SW 1271 (cell line): ENCODE measurements at places on chromosomes 2 and 18.
A peak's percentile ranks its signal among the peaks of the same experiment; 100 is the strongest.

DNA sequence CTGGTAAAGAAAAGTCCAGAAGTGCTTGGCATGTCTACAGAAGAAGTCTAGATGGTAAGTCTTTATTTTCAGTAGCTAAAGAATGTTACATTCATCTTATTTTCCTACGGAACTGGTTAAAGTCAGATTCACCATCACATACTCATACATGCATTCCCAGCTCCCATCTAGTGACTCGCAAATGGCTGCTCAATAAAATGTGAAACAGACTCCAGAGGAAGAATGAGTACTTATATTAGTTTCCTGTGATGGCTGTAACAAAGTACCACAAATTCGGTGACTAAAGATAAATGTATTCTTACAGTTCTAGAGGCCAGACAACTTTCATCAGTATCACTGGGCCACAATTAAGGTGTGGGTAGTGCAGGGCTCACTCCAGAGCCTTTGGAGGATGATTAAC is 797.2 kb downstream of the SATB2 start:
- no peak for DNase-seq

- DNase-seq, result no peak
Measured at GRCh38 chr2:216717491-216717901, 22.1 kb upstream of the IGFBP5 start.

DNA sequence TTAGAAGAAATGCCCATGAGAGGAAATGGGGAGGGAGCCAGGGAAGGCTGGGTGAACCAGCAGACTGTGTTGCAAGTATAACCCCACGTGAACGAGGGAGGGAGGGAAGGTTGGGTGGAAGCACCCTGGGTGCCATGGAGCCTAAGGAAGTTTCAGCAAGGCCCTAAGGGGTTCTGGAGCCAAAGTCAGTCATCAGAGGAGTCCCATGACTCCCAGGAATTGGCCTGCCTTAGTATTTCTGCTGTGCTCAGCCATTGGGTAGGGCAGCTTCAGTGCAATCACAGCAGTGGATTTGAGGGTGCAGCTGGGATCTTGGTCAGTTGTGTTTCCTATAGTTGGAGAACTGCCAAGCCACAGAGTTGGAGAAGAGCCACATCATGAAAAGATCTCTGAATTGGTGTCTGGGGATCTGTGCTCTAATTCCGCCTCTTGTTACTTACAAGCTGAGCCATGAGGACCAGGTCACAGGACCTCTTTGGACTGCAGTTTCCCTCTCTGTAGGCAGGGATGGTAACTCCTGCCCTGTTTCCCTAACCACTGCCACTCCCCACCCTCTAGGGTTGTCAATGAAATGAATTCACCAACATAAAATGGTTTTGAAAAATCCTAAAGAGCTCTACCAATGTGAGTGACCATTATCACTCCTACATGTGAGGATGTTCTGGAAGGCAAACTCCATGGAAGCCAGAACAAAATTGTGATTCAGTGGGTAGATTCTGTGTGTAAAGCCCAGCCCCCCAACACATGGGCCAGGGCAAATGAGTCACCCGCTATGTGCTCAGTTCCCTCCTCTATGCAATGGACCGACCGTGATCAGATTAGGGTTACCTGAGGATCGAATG is 108.9 kb downstream of the CLIP4 start:
- DNase-seq, result no peak

DNA sequence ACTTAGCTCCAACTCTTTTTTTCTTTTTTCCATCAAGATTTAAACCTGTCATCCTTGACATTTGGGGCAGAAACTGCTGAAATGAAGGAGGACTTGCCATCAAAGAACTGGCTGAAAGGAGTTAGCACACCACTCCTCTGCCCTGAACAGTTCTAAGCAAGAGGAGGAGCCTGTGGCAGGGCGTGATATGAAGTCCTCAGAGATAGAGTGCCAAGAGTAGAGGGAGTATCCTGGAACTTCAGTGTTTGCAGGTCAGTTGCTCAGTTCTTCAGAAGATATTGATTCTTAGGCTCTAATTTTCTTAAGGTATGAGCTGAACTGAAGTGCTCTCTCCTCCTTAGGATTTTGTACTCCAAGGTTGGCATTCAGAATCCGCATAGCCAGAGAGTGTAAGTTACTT is 15.2 kb downstream of the NABP1 start:
- DNase-seq, result no peak

GRCh38 chr2:36798724-36799123 is 102.2 kb downstream of the VIT start:
- no peak for DNase-seq

DNA sequence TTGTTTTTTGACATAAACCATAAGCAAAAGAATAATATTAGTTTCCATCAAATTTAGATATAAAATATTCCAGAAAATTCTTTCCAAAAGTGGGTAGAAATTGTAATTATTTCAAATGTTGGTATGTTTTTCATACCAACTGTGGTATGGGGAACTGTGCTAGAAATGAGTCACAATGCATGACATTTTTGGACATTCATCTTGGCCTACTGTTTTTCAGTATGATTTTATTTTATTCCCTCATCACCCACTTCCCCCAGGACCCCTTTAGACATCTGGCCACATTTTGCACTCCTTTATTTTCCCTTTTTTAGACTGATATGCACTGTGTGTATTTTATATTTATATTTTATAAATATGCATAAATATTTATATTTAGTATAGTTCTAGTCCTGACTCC is 97.1 kb downstream of the DPP4 start:
- DNase-seq, result no peak

- no peak for DNase-seq
Measured at GRCh38 chr2:239093542-239093941, 245.7 kb downstream of the TWIST2 start.

- no peak for DNase-seq
Measured at GRCh38 chr2:45892425-45892745, 240.9 kb downstream of the PRKCE start.

DNA sequence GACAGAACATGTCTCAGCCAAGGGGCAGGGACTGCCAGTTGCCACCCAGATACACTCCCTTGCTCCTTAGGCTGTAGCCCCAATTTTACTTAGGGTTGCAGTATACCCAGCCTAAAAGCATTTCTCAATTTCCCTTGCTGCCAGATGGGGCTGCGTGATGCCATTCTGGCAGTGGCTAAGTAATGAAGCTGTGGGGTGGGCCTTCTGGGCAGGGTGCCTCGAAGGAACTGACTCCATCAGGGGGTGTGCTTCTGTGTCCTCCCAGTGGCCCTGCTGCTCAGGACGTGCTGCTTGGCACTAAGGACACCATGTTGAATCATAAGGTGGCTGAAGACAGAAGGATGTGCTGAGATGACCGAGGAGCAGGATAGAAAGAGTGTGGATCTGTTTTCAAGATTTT is 74.2 kb downstream of the VWA3B start:
- no peak for DNase-seq

GRCh38 chr2:120902592-120902991 is 166.9 kb downstream of the GLI2 start:
- no peak for DNase-seq

DNA sequence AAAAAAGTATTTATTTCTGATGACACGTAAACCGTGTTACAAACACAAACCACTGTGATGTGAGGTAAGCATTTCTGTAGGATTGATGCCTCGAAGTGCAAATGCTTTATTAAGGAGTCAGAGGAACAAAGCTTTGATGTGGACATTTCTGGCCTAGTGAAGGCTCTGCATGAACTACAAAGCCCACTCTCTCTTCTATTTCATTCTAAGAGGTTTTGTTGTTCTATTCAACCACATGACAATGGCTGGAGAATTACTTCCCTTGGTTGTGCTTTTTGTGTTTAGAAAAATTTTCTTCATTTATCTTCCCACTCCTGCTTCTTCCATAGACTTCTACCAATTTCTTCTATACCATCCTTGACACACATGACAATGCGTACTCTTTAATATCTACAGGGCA is 125.7 kb upstream of the CCDC195 start:
- DNase-seq, result no peak

DNA sequence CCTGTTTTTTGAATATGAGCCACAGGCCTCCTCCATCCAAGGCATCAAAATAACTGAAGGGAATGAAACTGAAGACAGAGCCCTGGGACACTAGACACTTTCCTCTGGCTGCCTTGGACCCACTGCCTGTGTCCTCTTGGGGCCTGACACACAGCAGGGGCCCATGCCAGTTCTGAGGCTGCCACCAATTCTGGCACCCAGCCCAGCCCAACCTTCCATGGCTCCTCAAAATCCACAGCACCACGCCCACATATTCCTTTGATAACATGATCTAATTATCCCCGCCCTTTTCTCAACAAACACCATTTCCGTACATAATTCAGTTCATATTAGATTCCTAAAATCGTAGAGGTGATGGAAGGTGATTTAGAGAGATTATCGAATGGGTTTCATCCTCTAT is 64.2 kb downstream of the EMX1 start:
- DNase-seq, result no peak

DNA sequence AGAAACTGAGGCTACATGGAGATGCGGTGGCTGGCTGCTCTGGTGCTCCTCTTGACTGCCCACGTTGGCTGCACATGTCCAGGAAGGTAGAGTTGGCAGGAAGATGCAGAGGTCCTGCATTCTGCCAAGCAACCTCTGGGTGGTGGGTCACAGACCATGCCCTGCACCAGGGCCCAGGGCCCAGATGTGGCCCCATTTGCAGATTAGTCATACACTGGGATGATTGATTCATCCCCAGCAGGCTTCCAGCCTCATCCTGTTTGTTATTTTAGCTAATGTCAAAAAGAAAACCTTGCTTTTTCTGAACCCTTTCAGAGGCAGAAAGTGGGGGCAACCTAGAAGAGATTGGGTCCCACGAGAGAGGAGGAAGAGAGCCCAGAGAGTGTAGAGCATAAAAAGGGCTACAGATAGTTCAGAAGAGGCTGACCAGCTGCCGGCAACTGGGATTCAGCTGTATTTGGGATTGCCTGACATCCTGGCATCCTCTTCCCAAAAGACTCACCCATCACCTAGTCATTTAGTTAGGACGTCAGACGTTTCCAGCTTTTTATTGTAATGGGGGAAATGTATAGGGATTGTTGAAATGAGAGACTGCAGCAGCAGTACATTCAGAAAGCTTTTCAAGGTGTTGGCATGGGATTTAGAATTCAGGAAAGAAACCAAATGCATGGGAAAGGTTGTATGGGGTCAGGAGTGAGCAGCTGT is 101.9 kb downstream of the CTIF start:
- DNase-seq, result no peak

GRCh38 chr2:235709124-235709813 is 215.4 kb downstream of the AGAP1 start:
- DNase-seq, result peak; percentile 36

GRCh38 chr18:25187521-25188192 is 164.3 kb downstream of the ZNF521 start:
- DNase-seq, result no peak

GRCh38 chr2:156398176-156398575 is 38.0 kb upstream of the GPD2 start:
- no peak for DNase-seq
